ENCODE measurements at places on chromosomes 2 and 18.

GRCh38 chr2:208210688-208211451, 21.0 kb upstream of the C2orf80 start:
- no peak for DNase-seq

DNA sequence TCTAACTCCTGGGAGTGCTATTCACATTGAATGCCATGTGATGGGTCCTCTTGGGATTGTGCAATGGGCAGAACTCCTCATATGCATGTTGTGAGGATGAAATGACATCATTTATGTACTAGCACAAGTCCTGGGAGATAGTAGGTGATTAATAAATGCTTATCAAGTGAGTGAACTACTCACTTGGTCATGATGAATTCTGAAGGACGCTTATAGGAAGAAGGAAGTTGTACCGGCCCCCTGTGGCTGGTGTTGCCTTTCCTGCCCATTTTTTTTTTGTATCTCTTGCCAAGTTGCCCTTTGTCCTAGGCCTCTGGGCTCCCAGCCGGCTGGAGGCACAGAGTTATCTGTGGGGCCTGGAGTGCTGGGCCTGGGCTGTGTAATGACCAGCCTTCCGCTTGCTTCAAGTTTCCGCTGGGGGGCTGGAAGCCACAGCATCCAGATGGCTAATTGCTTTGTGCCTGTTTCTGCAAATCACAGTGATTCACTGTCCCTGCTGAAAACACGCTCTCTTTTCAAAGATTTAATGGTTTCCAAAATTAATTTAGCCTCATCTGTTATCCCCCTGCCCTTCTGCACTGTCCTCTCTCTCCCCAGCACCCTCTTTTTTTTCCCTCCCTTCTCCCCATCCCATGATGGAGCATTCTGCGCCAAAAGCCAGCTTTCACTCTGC, 33.7 kb upstream of the MRPL33 start:
- peak; percentile 73 for DNase-seq

DNA sequence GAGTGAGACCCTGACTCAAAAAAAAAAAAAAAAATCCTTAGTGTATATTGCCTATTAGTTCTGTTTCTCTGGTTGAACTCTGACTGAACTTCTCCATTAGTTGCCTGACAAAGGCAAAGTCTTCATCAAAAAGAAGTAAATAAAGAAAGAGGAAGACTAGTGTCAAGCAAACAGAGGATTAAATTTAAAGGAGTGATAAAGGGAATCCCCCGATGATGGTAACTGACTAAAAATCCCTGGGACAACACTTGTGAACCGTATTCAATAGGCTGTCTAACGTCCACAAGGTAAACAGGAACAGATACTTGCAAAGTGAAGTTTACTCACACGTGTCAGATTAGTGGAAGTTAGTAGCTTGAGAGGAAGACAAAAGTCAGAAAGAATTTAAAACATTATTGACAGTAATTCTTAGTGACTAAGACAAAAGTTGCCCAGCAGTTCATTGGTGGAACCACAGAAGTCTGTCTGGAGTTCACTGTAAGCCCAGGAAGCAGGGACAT, 26.2 kb upstream of the SPOPL start:
- DNase-seq, result no peak

GRCh38 chr18:44679056-44679913, 1.4 kb upstream of the SETBP1 start:
- peak; percentile 86 for DNase-seq

- DNase-seq, result no peak
Measured at GRCh38 chr2:160036736-160037135, 25.7 kb downstream of the PLA2R1 start.

DNA sequence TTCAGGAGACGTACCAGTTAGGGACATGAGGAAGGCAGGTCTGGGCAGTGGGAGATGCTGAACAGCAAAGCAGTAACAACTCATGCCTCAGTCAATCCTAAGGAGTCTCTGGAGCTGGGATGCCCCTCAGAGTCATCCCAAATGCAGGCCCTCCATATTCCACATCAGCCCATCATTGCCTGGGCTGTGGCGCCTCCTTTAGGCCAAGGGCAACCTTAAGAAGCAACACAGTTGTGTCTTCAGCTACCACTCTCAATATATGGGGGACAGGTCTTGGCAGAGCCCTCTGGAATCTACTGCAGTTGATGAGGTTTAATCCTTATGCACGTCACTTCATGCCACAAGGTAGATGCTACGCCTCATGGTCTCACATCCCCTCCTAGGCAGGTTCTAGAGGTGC, 682.0 kb upstream of the RAB6C start:
- DNase-seq, result no peak

DNA sequence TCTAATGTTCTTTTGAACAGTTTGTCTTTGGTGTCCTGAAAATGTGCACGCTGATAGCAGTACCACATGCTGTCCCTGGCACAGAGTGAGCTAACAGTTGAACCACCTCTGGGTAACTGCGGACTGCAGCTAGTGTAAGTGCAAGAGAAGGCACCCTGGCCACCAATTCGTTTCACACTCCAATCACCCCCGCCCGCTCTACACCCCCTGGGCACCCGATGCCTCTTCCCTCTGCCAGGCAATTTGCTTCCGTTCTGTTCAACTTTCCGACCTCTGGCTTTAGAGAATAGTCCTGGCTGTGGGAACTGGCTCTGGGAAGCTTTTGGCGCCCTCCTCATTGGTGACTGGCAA, 1.4 kb downstream of the DOCK10 start:
- DNase-seq, result peak; percentile 33

- DNase-seq, result peak; percentile 55
Measured at GRCh38 chr2:238240757-238241711, 1.2 kb upstream of the HES6 start.

DNA sequence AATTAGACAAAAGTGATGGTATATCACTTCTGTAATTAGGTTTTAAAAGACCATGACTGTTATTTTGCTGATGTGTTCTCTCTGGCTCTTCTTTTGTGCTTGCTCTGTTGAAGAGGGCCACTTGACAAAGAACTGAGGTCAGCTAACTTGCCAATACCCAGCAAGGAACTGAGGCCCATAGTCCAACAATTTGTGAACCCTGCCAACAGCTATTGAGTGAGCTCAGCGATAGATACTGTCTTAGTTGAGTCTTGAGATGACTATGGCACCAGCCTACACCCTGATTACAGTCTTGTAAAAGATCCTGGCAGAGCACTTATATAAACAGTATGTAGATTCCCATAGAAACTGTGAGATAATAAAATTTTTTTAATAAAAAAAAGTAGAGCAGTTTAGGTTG, 103.0 kb downstream of the BMPR2 start:
- no peak for DNase-seq

DNA sequence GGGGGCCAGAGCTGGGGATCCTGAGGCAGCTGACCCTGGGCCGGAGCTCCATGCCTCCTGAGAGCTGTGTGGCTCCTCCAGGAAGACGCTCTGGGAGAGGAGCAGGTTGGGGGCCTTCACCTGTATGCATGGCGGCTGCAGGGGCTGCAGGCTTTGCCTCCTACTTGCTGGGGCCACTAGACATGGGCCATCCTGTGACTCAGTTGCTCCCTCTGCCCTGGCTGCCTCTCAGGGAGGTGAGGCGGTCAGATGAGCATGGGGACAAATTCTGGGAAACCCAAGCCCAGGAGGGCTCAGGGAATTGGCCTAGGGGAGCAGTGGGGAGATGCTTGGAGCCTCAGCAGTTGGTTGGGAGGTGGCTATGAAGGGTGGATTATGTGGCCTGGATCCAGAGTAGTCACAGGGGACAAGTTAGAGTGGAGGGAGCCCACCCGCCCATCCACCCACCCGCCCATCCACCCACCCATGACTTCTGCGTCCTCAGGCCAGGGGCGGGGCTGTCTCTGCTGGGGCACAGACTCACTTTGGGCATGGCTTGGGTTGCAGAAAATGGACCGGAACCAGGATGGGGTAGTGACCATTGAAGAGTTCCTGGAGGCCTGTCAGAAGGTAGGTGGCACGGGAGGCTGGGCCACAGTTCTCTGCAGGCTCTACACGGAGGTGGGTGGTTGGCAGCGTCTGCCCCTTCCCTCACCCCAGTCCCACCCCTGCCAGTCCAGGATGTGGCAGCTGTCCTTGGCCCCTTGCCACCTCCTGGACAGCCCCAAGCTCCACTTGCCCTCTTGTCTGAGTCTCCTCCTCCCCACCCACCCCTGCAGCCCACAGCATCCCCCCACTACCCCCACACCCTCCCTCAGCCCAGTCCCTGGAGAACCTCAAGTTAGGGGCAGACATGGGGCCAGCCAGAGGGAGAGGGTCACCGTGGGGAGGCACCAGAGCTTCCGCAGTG, 19.5 kb upstream of the FAHD2A start:
- no peak for DNase-seq

GRCh38 chr2:42193722-42194187, 24.6 kb downstream of the EML4 start:
- DNase-seq, result no peak

DNA sequence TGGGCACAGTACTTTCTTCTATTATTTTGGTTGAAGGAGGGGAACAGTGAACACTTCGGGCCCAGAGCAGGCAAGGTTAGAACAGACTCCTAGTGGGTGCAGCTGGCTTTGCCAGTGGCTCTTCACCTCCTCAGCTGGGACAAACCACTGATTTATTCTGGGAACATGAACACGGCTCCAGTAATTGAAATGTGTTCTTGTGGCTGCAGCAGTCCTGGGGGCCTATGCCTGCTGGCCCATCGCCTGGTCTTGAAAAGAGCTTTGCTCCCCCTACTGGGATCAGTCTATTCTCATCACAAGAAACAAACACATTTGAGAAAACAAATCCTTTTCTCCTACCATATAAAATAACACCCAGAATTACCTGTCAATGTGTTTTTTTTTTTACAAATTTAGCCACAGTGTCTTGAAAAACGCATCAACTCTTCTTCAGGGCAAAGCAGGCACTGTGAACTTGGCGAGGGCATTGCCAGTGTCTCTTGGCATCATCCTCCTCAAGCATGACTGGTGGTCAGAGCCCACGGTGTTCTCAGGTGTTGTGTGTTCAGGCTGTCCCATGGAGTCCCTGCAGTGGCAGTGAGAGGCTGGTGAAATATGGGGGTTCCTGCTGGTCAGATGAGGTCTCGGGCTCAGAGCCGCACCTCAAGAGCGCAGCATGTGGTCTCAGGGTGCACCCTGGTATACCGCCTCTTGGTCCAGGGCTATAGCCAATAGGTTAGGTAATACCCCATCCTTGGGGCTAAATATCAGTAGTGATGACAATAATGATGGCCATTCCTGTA, 51.3 kb downstream of the RNF144A start:
- DNase-seq, result peak; percentile 46

- peak; percentile 90 for DNase-seq
Measured at GRCh38 chr2:234792621-234793022, 159.2 kb upstream of the SH3BP4 start.

- no peak for DNase-seq
Measured at GRCh38 chr2:208496129-208496528, 89.5 kb downstream of the PTH2R start.

DNA sequence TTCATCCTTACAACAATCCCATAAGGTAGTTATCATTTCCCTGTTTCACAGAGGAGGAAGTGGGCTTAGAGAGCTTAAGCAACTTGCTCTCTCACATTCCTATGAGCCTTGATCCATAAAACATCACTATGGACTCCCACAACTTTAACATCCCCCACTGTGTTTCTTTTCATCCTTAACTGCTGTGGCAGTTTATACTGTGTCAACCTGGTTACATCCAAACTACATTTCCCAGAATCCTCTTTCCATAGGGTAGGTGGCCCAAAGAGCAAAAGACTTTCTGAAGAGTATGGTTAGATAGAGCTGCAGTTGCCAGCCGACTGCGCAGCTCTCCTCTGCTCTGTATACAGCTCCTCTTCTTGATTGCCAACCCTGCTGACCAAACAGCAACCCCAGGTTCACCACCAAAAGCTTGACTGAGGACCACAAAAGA, 22.5 kb downstream of the MAP3K2 start:
- no peak for DNase-seq

GRCh38 chr2:177489719-177490301, 97.2 kb downstream of the AGPS start:
- DNase-seq, result no peak

DNA sequence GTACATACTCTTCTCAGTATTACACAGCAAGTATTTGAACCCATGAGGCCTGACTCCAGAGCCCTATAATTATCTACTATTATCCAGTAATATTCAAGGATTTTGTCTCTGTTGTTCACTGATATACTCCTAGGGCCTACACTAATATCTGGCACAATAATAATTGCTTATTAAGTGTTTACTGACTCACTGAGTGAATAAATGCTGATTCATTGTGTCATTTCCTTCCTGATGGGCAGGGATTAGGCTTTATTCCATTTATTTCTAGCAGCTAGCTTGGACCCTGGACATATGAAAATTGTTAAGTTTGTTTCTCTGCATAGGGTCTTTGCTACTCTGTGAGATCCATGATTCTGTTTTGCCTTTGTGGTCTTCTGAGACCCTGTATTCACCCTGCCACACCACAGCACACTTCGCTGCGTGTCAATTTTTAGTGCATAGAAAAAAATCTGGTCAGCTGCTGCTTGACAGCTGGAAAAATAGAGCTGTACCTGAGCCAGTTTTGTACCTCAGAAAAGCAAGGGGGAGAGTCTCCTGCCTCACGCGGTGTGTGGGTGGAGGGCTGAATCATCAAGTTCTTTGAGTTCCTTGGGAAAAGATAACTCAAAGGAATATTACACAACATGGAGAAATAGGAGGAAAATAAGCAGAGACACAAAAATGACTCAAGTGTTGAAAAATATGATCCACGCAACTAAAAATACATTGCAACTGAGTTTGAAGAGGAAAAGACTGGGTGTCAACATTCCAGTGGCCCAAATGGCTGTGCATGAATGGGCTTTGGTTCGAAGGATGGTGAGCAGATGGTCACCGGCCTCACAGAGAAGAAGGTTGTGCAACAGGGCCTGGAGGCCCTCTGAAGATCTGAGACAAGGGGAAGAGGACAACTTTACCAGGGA, 18.9 kb upstream of the DPP4 start:
- DNase-seq, result peak; percentile 56

DNA sequence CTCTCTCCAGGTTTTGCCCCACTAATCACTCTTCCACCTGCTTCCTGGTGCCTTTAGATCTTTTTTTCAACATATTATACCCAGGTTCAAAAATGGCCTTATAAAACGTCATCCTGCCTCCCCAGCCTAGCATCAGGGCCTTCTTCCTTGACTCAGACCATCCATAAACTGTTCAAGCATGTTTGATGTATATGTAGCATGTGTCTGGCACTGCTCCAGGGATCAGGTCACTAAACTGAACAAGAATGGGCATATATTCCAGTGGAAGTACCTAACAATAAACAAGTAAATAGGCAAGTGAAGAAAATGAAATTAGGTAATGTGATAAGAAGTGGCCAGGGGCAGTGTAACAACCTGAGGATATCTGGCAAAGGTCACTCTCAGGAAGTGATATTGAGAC, 141.2 kb downstream of the TRIB2 start:
- peak; percentile 13 for DNase-seq

All from Daoy (cell line).